ENCODE measurements at places on chromosomes 3 and 15.

DNA sequence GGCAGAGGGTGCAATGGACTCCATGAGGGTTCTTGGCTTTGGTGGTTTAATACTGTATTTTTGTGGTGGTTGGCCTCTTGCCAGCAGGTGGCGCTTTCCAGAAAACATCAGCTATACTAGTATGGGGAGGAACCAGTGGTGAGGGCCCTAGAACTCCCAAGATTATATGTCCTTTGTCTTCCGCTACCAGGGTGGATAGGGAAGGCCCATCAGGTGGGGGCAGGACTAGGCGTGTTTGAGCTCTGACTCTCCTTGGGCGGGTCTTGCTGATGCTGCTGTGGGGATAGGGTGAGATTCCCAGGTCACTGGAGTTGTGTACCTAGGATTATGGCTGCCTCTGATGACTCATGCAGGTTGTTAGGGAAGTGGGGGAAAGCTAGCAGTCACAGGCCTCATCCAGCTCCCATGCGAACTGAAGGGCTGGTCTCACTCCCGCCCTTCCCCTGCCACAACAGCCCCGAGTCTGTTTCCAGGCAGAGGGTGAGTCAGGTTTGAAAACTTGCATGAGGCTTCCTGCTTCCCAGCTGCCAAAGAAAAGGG, 357.7 kb downstream of the OTOL1 start:
- peaks cover 9% of the 10 kb centered on the region for H3K4me1 ChIP-seq
- H3K36me3 ChIP-seq, result no peaks in the 10 kb centered on the region
- no peak overlapping the region for H3K4me3 ChIP-seq
- DNase-seq, result peak; percentile 92
- H3K27me3 ChIP-seq, result no peaks in the 10 kb centered on the region
- H3K27ac ChIP-seq, result peak overlapping the region; percentile 58

DNA sequence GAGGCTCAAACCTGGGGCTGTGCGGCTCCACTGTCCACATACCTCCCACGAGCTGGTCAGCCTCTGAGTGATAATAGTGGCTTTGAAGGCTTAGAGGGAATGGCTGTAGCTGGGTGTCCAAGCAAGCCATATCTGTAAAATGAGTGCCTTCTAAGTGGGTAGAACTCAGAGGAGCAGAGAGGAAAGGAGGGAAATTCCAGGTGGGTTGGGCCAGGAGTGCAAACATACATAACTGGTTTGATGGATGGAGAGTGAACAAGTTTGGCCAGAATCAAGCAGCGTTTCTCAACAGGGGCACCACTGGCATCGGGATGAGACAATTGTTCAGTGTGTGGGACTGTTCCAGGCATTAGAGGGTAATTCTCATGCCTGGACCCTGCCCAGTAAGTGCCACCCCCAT, 91.1 kb downstream of the ASB7 start:
- no peak overlapping the region for H3K4me3 ChIP-seq
- no peaks in the 10 kb centered on the region for H3K36me3 ChIP-seq
- peaks cover 3% of the 10 kb centered on the region for H3K4me1 ChIP-seq
- DNase-seq, result no peak

DNA sequence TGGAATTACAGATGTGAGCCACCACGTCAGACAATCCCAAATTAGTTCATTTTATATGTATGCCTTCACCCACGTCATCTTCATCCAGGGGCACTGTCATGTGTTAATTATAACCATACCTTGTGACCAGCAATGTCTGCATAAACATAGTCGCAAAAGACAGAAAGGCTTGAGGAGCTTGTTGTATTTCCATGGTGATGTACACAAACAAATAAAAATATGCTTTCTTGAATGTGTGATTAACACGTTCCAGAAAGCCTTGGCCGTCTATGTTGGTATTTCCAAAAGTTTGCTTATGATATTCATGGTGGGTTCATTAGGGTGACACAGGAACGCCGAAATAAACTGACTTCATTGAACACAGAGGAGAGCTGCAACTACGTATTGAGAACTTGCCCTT, 524.7 kb upstream of the ZNF717 start:
- no peaks in the 10 kb centered on the region for H3K36me3 ChIP-seq
- H3K4me3 ChIP-seq, result no peak overlapping the region
- no peaks in the 10 kb centered on the region for H3K4me1 ChIP-seq
- H3K27me3 ChIP-seq, result peaks cover 13% of the 10 kb centered on the region

GRCh38 chr3:58567251-58567515, 10.0 kb downstream of the FAM107A start:
- H3K4me1 ChIP-seq, result peaks cover 19% of the 10 kb centered on the region
- H3K4me3 ChIP-seq, result no peak overlapping the region
- H3K27ac ChIP-seq, result no peak overlapping the region
- no peaks in the 10 kb centered on the region for H3K36me3 ChIP-seq
- no peak for DNase-seq

- no peak for DNase-seq
- no peaks in the 10 kb centered on the region for H3K36me3 ChIP-seq
- H3K4me1 ChIP-seq, result no peaks in the 10 kb centered on the region
- H3K27me3 ChIP-seq, result no peaks in the 10 kb centered on the region
Measured at GRCh38 chr3:173688216-173688842, 290.8 kb downstream of the NLGN1 start.

- H3K36me3 ChIP-seq, result no peaks in the 10 kb centered on the region
- no peak overlapping the region for H3K4me3 ChIP-seq
- H3K27ac ChIP-seq, result no peak overlapping the region
Measured at GRCh38 chr15:69217381-69217780, 56.9 kb downstream of the GLCE start.

- H3K27me3 ChIP-seq, result no peaks in the 10 kb centered on the region
- no peak for DNase-seq
- H3K4me3 ChIP-seq, result no peak overlapping the region
- H3K36me3 ChIP-seq, result no peaks in the 10 kb centered on the region
- H3K27ac ChIP-seq, result no peak overlapping the region
Measured at GRCh38 chr3:134658555-134658954, 7.7 kb upstream of the KY start.

DNA sequence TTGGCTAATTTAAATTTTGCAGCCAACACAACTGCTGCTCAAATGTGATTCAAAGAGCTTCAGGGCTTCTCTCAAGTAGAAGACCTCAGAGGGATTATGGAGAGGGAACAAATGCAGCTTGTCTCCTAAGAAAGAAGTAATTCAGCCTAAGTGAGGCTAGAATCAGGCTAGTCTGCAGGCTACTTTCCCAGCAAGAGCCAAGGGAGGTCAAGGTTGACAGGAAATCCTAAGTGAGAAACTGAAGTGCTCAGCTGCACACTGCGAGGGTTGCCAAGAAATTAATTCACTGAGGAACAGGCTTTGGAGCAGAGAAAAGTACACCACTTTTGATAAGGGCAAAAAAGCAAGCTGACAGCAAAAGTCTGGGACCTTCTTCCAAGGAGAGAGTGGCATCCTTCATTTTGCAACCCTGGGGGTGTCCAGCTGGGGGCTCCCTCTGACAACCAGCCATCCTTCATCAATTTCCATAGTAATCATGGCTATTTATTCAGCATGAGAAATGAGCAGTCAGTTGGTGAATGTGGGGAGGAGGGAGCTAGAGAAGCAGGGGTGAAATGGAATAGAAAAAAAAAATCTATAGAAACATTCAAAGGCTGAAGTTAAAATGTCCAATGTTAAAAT, 646.4 kb upstream of the ADAMTS9 start:
- no peak overlapping the region for H3K27ac ChIP-seq
- H3K27me3 ChIP-seq, result no peaks in the 10 kb centered on the region
- no peaks in the 10 kb centered on the region for H3K36me3 ChIP-seq
- no peak overlapping the region for H3K4me3 ChIP-seq

DNA sequence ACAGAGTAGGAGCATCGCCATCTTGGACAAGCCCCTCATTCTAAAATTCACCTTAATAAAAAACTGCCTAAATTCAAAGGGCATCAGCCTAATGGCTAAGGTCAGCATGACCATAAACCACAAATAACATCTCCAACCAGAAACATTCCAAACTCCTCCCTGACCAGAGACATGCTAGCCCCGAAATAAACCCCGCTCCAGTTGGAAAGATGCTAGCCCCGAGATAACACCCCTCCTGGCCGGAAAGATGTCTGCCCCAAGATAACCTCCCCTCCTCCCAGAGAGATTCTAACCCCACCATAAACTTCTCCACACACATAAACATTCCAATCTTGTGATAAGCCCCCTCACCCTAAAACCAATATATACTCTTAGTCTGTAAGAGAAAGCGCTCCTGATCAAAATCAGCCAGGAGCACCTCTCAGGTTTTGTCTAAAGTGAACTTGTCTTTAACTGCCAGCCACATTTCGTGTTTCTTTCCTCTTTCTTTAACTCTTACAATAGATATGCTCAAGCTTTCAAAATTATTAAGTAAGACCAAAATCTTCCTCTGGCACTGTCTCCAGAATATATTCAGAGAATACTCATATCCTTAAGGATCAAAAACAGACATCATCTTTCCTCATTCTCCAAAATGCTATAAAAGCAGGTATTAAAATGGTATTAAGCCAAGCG, 104.1 kb downstream of the GSK3B start:
- no peak for DNase-seq
- H3K27ac ChIP-seq, result no peak overlapping the region
- peaks cover 18% of the 10 kb centered on the region for H3K4me1 ChIP-seq
- H3K36me3 ChIP-seq, result peaks cover 24% of the 10 kb centered on the region

GRCh38 chr3:94137377-94137776, 74.5 kb downstream of the NSUN3 start:
- H3K36me3 ChIP-seq, result no peaks in the 10 kb centered on the region
- no peak for DNase-seq

DNA sequence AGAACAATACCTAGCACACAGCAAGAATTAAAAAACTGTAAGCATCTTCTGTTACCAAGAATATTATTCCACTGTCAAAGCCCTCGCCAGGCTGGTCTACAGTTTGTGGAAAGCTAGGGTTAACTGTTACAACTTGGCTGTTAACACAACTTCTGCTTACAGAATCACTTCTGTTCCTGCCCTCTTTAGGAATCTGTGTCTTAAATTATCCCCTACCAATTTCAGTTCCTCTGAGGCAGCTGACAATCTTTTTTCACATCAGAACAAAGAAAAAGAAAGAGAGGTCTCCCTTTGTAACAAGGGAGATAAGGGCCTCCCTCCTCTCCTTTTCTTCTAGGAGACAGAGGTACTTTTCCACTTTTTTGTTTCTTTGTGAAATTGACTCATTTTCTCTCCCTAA, 188.9 kb downstream of the FMN1 start:
- DNase-seq, result no peak
- H3K27ac ChIP-seq, result no peak overlapping the region
- H3K36me3 ChIP-seq, result no peaks in the 10 kb centered on the region
- no peaks in the 10 kb centered on the region for H3K4me1 ChIP-seq
- no peak overlapping the region for H3K4me3 ChIP-seq

GRCh38 chr15:35197306-35197705, 112.2 kb upstream of the NANOGP8 start:
- no peaks in the 10 kb centered on the region for H3K4me1 ChIP-seq
- H3K27me3 ChIP-seq, result no peaks in the 10 kb centered on the region
- DNase-seq, result no peak

- no peak for DNase-seq
- H3K36me3 ChIP-seq, result no peaks in the 10 kb centered on the region
- H3K27me3 ChIP-seq, result no peaks in the 10 kb centered on the region
- H3K4me1 ChIP-seq, result peaks cover 12% of the 10 kb centered on the region
- H3K27ac ChIP-seq, result peak overlapping the region; percentile 3
Measured at GRCh38 chr15:48358229-48359152, 27.3 kb downstream of the DUT start.

DNA sequence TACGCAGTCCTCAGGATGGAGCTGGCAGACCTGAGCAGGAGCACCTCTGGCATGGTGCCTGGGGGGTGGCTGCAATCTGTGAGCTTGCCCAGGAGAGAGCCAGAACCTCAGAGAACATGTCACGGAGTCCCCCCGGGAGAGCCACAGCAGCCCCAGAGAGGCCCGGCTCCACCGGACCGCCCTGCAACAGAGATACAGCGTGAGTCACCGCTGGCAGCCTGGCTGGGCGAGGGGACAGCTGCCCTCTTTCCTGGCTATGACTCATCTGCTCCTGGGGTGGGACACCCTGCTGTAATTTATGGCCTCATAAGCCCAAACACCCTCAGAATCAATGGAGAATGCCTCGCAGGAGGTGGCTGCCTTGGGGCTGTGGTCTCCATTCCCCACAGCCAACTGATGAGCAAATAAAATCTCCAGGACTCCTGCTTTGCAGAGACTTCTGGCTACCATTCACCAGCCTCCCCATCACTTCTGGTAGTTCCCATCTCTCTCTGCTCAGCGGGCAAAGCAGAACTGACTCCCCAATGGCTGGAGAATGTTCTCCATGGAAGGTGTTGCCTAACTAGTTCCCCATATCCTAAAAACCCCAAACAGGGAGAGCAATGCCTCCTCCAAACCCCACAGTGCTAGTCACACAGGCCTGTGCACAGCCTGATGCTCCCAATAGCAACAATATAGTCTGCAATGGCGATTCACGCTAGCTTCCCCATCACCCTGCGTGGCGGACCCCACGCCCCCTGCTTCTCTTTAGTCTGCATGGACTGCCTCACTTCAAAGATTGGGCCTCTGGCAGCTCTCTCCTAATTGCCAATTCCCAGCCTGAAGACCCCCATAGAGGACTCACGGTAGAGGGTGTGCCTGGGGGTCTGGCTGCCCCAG, 21.6 kb downstream of the ACSBG1 start:
- H3K4me1 ChIP-seq, result peaks cover 19% of the 10 kb centered on the region
- H3K36me3 ChIP-seq, result no peaks in the 10 kb centered on the region
- H3K27me3 ChIP-seq, result no peaks in the 10 kb centered on the region
- no peak overlapping the region for H3K27ac ChIP-seq
- peak; percentile 92 for DNase-seq

GRCh38 chr3:72332036-72332435, 516.2 kb downstream of the SHQ1 start:
- H3K4me1 ChIP-seq, result peaks cover 4% of the 10 kb centered on the region
- no peaks in the 10 kb centered on the region for H3K36me3 ChIP-seq
- H3K27ac ChIP-seq, result no peak overlapping the region
- no peak overlapping the region for H3K4me3 ChIP-seq
- H3K27me3 ChIP-seq, result no peaks in the 10 kb centered on the region

- peak overlapping the region; percentile 40 for H3K27ac ChIP-seq
- no peak overlapping the region for H3K4me3 ChIP-seq
- H3K4me1 ChIP-seq, result peaks cover 6% of the 10 kb centered on the region
- no peak for DNase-seq
Measured at GRCh38 chr3:192170659-192171058, 556.7 kb downstream of the FGF12 start.

DNA sequence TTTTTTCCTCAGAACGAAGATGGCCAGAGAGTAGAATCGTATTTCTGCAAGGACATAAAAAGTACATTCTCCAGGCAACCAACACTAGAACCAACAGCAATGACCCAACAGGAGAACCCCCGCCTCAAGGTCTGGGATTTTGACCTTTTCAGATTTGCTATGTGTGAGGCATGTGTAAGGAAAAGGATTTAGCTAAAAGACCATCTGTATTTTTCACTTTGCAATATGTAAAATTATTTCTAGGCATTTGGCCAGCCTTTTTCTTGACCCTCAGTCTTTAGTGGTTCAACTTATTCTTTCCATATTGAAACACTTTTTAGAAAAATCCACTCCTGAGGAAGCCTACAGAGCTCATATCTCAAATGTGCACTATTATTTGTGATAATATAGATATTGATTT, 219.2 kb upstream of the GOLGA6L4 start:
- DNase-seq, result no peak
- H3K27ac ChIP-seq, result no peak overlapping the region
- H3K27me3 ChIP-seq, result no peaks in the 10 kb centered on the region
- H3K4me1 ChIP-seq, result no peaks in the 10 kb centered on the region

GRCh38 chr15:91165850-91166249, 65.8 kb downstream of the SV2B start:
- H3K27ac ChIP-seq, result no peak overlapping the region
- no peaks in the 10 kb centered on the region for H3K36me3 ChIP-seq
- H3K4me1 ChIP-seq, result no peaks in the 10 kb centered on the region

- no peak overlapping the region for H3K4me3 ChIP-seq
- no peaks in the 10 kb centered on the region for H3K27me3 ChIP-seq
- no peak overlapping the region for H3K27ac ChIP-seq
Measured at GRCh38 chr15:98699591-98700424, 51.5 kb downstream of the IGF1R start.

Measured in RWPE2 (cell line).